ENCODE measurements at places on chromosomes 3 and 15.
A peak's percentile ranks its signal among the peaks of the same experiment; 100 is the strongest.

- no peak for DNase-seq
Observed at GRCh38 chr3:124876401-124876878, 10.7 kb downstream of the ITGB5 start.

- DNase-seq: no peak
Observed at GRCh38 chr15:83057696-83058376, 9.2 kb downstream of the BTBD1 start.

DNA sequence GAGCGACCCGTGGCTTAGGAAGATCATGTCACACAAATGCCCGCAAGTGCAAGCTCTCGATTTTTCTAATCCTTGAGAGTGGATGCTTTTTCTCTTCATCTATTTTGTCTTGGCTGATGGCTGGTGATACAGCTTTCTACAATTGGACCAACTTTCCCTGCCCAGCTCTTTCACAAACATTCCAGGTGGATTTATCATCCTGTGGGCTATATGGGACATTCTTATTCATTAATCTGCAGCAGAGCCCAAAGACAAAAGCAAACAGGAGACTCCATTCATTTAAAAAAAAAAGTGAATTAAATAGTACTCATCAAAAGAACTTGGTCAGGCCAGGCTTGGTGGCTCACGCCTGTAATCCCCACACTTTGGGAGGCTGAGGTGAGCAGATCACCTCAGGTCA lies 14.2 kb upstream of the TSEN2 start:
- DNase-seq: no peak

- DNase-seq: no peak
Observed at GRCh38 chr3:106231086-106231485, 362.3 kb upstream of the CBLB start.

- DNase-seq: no peak
Observed at GRCh38 chr3:43346978-43347749, 60.8 kb downstream of the SNRK start.

GRCh38 chr15:75918135-75918534 lies 14.5 kb downstream of the FBXO22 start:
- DNase-seq: no peak

GRCh38 chr3:53174346-53175250 lies 13.6 kb downstream of the PRKCD start:
- no peak for DNase-seq

DNA sequence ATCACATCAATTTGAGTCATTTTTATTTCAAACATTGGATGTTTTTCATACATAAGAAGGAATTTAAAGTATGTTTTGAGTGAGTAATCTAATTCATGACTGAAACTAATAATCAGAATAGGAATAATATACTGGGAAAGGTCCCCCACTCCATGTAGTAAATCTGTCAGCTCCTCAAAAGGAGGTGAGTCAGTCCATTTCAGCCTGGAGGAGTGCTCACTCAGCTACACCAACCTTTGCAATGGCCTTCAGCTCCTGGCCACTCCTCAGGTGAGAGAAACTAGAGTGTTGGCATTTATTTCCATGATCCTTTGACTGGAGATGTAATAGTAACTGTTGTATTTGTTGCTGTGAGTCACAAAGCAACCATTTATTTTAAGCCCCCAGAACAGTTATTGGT lies 744.9 kb upstream of the ARRDC4 start:
- DNase-seq: no peak

DNA sequence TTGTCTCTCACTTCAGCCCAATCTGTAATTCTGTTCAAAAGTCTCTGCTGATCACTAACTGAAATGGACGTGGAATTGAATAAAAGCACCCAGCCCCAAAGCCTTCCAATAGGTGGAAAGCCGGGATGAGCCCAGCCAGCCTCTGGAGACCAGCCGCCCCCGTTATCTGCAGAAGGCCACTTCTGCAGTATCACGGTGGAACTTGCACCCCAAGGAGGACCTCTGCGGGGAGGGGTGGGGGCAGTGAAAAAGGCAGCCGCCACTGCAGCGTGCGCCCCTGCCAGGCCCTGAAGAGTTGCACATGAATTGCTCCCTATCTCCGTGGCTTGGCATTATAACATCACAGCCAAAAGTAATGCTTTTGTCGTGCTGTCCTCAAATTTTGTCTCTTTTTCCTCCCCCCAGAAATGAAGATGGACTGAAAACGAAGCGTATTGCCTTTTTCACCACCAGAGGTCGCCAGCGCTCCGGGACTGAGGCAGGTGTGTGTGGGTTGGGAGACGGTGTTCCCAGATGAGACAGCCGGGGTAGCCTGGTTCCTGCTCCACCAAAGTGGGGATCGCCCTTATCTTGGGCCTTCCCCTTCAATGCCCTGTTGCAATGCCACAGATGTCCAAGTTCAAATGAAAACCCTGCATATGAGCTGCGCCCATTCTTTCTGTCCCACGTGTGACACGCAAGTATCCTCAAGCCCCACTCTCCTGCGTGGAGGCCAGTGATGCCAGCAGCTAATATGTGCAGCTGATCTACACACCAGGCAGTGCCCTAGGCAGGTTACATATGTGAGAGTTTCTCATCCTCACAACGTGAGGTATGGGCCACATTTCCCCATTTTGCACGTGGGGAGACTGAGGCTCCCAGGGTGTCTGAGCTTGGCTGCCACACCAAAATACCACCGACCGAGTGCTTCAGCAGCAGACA lies 96.0 kb downstream of the LRRK1 start:
- DNase-seq: peak; percentile 21

- no peak for DNase-seq
Observed at GRCh38 chr3:187295316-187296034, 3.9 kb upstream of the MASP1 start.

- DNase-seq: no peak
Observed at GRCh38 chr3:14225421-14225820, 46.8 kb downstream of the LSM3 start.

- DNase-seq: no peak
Observed at GRCh38 chr3:176583956-176584355, 613.3 kb downstream of the TBL1XR1 start.

- no peak for DNase-seq
Observed at GRCh38 chr15:77548589-77549557, 83.8 kb downstream of the LINGO1 start.

DNA sequence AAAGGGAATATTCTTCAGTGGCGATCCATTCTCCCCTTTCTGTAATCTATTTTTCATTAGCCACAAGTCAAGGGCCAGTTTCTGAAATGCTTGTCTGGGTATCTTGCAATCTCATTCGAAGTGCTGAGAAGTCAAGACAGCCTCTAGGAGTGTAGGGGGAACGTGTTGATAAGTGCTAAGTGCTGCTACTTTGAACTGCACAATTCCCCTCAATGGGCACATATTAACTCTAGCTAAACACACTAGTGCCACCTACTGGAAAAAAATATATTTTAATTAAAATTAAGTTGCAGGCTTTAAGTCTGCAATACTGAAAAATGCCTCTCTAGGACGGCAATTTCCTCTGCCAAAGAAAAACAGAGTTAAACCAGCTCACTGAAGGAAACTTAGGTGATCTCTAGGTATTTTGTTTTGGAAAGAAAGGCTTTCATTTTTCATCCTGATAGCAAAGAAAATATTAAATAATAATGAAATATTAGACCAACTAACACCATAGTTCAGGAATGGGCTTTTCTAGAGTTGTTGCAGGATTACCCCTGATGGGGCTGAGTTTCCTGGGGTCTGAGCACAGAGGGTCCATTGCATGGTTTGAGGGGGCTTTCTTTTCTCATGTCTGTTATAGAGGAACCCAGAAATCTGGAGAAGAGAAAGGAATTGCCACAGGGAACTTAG lies 181.9 kb upstream of the KBTBD8 start:
- DNase-seq: no peak

DNA sequence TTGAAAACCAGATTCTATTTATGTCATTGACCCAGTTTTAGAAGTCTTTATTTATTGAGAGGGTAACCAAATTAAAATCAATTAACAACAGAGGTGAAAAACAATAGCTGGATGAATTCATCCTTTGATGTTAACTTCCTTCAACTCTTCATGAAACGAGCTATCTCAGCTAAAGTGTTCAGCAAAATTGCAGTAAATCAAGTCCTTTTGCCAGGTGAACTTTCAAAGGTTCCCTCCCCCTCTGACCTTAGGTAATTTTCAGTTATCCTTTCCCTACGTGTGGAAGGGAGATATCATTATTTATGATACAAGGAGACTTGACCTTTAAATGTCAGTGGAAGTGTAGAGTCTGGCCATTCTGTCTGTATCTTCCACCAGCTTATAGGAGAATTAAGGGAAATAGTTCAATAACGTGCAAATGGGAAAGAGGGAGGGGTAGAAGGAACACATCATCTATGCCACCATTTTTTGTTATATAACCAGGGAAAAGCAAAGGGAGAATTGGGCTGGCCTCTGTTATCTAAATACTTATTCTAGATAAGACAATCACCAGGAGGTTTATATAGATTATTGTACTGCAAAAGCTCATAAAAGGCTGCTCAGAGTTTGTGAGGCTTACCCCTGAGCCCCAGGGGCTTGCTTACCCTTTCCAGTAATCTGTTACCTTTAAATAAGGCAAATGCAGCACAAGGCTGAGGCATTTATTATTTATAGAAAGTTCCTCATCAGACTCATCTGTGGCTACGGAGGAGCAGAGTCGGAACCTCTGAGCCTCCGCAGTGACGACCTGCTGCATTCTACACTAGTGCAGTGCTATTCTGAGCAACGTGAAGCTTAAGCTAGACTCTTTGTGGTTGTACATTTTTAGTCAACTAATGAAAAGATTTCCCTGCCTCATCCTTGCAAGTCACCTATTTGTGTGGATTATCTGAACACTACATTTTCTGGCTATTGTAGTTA lies 97.7 kb upstream of the ZBED2 start:
- no peak for DNase-seq

- no peak for DNase-seq
Observed at GRCh38 chr3:29415482-29416223, 134.8 kb downstream of the RBMS3 start.

DNA sequence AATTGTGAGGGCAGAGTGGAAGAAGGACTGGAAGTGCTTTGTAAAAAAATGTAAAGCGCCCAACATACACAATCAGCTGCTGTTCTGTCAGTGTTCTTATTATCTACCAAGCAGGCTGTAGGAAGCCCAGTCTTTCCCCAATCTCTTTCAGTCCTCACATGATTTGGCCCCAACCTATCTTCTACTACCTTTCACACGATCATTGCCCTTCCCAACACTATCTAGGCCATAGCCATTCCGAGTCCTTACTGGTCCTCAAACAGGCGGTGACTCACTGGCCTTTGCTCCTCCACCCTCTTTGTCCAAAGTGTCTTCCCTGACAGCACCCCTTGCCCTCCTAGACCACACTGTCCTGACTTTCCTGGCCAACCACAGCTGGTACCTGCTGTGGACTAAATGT lies 861 bp upstream of the RFT1 start:
- no peak for DNase-seq

GRCh38 chr15:73226093-73226814 lies 142.5 kb downstream of the HCN4 start:
- DNase-seq: no peak

GRCh38 chr3:122947738-122948137 lies 79.8 kb downstream of the SEMA5B start:
- DNase-seq: no peak

- DNase-seq: no peak
Observed at GRCh38 chr3:176120507-176120906, 1076.8 kb downstream of the TBL1XR1 start.

GRCh38 chr3:127723011-127723567 lies 50.3 kb downstream of the ABTB1 start:
- no peak for DNase-seq

- DNase-seq: no peak
Observed at GRCh38 chr15:84855136-84855535, 29.3 kb upstream of the SLC28A1 start.

- DNase-seq: no peak
Observed at GRCh38 chr3:78610462-78611125, 1157.2 kb downstream of the ROBO1 start.

DNA sequence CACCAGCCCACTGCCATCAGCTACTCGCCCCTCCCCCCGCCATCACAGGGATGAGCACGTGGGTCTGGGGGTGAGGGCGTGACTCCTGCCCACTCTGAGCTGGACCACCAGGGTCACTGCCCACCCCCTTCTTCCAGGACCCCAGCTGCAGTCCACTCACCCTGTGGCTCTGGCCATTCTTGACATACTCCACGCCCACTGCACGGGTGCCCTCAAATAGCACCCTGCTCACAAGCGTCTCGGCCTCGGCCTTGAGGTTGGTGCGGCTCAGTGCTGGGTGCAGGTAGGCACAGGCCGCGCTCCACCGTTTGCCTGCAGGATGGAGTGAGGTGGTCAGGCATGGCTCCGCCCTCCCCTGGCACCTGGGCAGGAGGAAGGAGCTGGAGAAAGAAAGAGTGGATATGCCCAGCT lies 23.9 kb downstream of the CHDH start:
- DNase-seq: no peak

DNA sequence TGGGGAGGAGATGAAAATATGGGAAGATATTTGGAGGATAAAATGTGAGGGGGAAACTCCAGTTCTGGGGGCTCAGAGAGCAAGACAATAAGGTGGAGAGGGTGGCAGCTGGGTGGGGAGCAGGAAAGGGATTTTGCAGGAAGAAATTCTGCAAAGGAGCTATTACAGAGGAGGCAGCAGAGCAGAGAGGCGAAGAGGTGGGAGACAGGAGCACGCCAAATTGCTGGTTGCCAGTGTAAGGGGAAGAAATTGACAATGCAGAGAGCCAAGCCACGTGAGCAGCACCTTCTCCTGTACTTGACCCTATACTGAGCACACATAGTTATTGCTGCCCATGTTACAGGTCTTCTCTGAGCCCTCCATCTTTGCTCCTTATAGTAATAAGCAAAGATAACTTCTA lies 190.3 kb upstream of the ONECUT1 start:
- DNase-seq: no peak

GRCh38 chr3:105527949-105528348 lies 161.2 kb downstream of the ALCAM start:
- DNase-seq: no peak

DNA sequence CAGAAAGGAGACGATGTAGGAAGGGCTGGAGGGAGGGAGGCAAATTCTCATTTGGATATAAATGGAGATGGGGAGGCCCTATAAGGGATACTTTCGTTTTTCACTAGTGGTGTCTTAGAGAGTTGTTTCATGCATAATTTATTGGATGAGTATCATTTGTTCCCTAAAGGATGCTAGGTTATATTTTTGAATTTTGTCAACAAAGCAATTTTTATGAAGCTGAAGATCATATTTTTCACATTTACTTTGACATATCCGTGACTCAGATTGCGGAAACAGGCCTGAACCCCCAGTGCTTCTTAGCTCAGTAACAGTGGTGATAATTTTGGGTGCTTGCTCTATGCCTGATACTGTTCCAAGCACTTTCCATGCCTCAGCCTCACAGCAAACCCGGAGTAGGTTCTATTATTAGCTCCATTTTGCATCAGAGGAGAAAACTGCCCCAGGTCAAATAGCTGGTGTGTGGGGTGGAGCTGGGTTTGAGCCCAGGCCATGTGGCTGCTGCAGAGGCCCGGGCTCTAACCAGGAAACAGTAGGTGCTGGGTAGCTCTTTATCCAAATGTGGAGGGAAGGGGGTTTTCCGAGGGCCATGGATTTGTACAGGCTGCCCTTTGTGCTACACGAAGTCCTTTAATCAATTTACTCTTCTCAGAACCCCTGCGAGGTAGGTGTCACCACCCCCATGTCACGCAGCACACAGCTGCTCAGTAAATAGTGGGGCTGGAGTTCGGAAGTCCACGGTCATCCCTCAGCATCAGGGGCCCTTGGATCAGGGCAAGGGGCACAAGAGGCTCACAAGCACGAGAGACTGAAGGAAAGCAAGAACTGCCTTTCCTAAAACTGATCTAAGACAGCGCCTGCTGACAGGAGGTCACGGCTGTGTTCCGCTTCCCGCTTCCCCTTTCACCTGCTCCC lies 99.1 kb downstream of the SLC49A4 start:
- DNase-seq: no peak
